AG04449 (cell line): ENCODE measurements at places on chromosomes 16 and 17.

GRCh38 chr17:41415833-41416335 is 8.5 kb downstream of the KRT37 start:
- DNase-seq: no peak

DNA sequence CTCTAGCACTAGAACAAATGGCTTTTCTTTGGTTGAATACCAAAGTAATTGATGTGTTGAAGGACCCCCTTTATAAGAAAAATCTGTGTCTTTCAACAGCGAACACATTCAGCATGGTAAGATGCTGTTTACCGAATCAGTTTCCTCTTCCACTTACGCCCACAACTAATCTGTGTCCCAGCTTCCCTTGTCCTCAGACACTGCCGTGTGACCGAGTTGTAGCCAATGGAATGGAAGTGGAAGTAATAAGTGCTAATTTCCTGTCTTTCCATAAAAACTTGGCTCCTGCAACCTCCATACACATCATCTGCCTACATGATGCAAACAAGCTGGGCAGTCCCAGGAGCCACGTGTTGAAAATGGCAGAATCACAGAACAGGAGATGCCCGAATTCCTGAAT is 10.4 kb downstream of the CDIPT start:
- peak; percentile 16 for DNase-seq

- DNase-seq: peak; percentile 95
These were observed 135.4 kb downstream of the CLEC16A start for GRCh38 chr16:11079652-11080187.

- DNase-seq: no peak
These were observed 4.1 kb downstream of the AOC3 start for GRCh38 chr17:42855048-42855596.

DNA sequence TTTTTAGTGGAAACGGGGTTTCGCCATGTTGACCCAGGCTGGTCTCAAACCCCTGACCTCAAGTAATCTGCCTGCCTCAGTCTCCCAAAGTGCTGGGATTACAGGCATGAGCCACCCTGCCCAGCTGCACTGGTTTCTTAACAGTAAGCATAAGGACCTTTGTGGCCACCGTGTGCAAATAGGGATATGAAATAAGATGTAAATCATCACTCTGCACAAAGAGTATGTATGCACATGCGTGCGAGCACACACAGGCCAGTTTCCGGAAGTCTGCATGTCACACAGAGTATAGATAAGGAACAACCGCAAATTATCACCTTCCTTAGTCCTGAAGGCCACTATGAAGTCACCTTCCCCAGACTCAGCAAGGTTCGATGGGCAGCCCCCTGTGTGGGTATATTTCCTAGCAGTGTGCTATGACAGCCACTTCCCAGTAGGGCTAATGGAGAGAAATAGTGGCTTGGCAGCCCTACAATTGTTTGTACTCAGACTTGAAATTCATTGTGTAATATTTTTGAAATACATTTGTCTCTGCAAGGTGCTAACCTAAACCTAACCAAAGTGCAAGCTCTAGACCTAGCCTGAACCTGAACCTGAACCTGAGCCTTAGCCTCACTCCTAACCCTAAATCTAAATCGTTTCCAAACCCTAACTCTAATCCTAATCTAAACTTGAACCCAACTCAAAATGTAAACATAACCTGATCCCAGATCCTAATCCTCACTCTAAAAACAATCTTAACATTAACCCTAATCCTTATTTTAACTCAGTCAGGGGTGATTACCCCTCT is 48.4 kb upstream of the SKAP1 start:
- no peak for DNase-seq

GRCh38 chr17:78998311-78999055 is 11.1 kb downstream of the CANT1 start:
- DNase-seq: no peak

DNA sequence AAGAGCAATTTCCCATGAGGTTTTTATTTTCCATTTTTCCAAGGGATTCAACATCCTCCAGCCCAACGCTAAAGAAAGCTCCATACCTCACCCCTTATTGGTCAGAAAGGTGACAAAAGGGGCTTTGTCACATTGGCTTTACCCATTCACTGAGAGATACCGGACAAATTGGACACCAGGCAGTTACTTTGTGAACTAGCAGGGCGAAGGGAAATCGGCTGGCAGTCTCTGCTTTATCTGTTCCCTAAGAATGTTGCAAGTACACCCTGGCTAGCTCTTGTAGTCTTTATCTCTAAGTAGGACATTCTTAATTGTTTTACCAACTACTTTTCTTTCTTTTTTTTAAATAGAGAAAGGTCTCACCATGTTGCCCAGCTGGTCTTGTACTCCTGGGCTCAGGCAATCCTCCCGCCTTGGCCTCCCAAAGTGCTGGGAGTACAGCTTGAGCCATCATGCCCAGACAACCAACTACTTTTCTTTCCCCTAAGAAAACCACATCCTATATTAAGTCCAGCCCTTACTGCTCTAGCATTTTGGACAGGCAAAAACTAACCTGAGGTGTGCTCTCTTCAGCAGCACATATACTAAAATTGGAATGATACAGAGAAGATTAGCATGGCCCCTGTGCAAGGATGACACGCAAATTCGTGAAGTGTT is 16.8 kb downstream of the PRPSAP1 start:
- DNase-seq: no peak

- no peak for DNase-seq
These were observed 22.3 kb upstream of the TIMP2 start for GRCh38 chr17:78947235-78948149.

DNA sequence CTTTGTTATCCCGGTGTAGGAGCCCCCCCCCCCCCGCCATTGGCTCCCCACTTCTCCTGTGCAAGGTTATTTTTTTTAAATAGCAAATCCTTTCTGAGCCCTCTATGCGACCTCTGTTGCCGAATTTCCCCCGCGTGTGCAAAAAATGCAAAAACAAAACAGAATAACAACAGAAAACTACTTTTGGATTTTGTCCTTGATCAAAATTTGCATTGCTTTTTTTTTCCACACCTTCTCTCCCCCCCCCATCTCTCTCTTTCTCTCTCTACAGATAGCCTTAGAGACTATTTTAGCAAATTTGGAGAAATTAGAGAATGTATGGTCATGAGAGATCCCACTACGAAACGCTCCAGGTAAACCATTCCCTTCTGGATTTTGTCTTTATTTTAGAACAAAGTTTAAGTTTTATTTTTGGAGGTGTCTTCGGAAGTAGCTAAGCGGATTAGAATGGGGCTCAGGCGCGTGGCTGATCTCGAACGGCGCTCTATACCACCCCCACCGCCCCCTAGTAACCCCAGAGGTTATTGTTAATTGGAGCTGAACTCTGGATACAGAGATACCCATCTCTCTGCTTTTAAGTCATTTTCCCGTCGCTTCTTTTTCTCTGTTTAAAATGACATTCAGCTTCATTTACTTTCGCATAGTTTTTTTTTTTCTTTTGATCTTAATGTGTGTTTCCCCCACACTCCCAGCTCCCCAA is 1.0 kb downstream of the MSI2 start:
- DNase-seq: no peak

DNA sequence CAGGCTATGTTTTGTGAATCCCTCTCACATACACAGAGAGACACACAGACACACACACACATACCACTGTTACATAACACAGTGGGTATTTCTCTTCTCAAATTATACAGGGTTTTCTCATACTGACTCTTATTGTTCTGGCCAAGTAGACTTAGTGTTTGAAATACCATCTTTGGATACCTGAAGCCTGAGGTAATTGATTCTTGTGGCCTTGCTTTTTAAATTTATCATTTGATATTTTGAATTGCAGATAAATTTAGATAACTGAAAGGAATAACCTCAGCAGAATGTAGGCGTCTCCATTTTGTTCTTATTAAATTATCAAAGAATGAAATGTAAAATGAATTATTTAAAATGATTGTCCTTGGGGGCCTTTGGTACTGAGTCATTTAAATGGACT is 223.8 kb downstream of the LGALS9B start:
- no peak for DNase-seq

- no peak for DNase-seq
These were observed 122.0 kb downstream of the CLEC16A start for GRCh38 chr16:11066261-11066870.

GRCh38 chr17:38735161-38735997 is 5.2 kb downstream of the CISD3 start:
- no peak for DNase-seq

- no peak for DNase-seq
These were observed 71.1 kb upstream of the DNAH17 start for GRCh38 chr17:78648293-78648692.

- DNase-seq: no peak
These were observed 10.9 kb downstream of the HS3ST6 start for GRCh38 chr16:1907226-1907860.

GRCh38 chr17:21376759-21377690 is 868 bp downstream of the KCNJ12 start:
- no peak for DNase-seq

- no peak for DNase-seq
These were observed 356.6 kb downstream of the KCNJ2 start for GRCh38 chr17:70525961-70526360.

GRCh38 chr17:82880620-82881323 is 41.0 kb upstream of the ZNF750 start:
- DNase-seq: no peak

DNA sequence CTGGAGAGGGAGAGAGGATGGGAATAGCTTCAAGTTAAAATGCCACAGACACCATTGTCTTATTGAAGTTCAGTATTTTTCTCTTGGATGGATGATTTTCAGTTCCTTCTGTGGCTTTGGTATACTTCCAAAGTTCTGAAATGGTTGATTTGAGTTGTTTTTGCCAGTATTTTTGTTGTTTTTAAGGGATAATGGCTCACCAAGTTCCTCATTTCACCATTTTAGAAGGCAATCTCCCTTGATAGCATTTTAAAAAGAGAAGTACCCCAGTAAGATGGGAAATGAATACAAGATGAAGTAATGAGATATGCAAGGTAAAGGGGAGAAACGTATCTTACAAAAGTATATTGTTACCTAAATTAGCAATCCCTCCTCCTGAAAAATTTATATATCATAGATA is 18.5 kb upstream of the SPDYE4 start:
- DNase-seq: no peak

- no peak for DNase-seq
These were observed 3.0 kb upstream of the CCL2 start for GRCh38 chr17:34252095-34252443.

DNA sequence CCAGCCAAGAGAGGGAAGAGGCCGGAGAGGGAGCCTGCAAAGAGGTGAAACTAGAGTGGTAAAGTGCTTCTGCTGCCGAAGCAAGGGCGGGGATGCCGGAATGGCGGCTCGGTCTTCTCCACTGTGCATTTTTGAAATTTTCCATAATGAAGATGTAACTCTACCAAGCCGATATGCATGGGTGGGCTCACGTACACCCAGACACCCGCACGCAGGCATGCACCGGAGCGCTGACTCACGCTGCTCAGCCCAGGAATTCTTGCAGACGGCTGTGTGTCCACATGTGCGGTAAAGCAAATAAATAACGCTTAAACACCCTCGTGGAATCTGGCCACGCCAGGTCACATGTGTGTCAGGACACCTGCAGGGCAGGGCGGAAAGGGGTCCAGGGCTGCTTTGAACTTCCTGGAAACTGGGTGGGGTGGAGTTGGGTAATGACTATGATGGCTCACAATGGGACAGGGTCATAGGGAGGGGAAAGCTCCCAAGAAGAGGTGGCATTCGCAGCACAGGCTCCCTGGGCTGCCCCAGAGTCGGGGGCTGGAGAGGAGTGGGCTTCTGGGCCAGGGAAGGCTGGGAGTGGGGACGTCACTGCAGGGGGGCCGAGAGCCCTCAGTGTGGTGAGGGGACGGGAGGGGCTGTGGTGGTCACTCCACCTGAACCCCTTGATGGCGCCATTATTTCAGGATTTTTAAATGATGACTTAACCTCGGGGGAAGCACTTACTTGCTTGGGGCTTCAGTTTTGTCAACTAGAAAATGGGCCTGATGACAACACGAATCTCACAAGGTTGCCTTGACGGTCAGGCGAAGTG is 265.5 kb downstream of the PARN start:
- peak; percentile 72 for DNase-seq

GRCh38 chr17:32445074-32445415 is 735 bp downstream of the PSMD11 start:
- peak; percentile 36 for DNase-seq

- DNase-seq: no peak
These were observed 174.0 kb upstream of the WSCD1 start for GRCh38 chr17:5896215-5896614.

DNA sequence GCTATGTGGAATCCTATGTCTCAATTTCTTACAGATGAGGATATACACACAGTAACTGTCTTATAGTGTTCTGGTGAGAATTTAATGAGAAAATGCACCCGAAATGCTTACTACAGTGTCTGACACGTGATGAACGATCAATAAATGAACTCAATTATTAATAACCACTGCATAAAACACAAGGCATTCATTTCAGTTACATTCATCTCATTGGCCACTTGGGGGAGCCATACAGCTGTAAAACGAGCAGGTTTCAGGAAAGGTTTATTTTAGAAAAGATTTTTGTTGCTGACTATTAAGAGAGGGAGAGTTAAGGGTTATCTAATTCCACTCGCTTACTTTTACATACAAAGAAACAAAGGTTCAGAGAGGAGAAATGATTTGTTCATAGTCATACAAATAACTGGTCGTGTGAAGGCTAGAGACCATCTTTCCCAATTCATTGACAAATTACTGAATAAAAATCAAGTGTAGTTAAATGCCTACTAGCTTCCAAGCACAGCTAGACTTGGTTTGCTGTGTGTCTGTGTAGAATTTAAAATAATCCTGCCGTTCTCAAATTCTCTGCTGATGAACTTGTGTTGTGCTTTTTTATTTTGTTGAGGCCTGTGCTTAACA is 160.1 kb downstream of the MAP2K4 start:
- peak; percentile 24 for DNase-seq

DNA sequence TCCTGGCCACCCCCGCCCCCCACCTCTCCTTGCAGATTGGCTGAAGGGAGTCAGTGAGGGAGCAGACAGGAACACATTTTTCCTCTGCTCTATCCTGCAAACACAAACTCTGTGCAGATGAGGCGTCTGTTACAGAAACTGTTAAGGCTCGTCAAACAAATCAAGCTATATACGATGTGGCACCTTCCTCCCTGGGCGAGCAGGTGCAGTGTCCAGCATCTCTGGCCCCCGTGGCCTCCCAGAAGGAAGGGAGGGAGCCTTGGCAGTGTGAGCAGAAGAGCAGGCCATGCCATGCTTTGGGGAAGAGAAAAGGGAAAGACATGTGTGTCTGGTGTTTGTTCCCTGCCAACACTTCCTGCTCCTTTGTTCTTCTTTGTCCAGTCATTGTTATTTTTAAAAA is 267.8 kb downstream of the UTP18 start:
- DNase-seq: no peak

DNA sequence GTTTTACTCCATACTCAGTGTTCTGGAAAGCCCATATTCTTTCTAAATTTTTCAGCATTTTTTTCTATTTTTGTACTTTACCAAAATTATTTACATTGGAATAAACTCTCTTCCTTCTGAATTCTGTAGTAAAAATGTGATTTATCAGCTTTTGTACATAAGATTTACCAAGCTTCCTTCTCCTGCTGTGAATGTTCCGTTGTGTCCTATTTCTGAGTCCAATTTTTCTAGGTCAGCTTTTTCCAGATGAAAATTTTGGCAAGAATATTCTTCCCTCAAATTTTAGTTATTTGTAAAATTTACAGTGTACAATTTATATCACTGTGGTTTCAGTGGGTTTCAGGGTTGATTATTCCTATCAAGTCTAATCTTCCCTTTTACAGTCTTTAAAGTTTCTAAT is 27.5 kb downstream of the ASPA start:
- DNase-seq: no peak

GRCh38 chr17:27741361-27741861 is 58.9 kb downstream of the NOS2 start:
- DNase-seq: no peak
